GM23338 (cell line): ENCODE measurements at places on chromosomes 16 and 17. TPM values are rescaled to one million over a fixed set of nuclear protein-coding genes. Genes with fewer than 3 reads are reported as not detected.

Gene CNGB1
- not detected in 2 replicates for polyA plus RNA-seq

Gene DYNLRB2
- polyA plus RNA-seq, result not detected in 2 replicates

Gene ALOXE3
- 0.27 TPM in 1 of 2 replicates, not detected in the other for polyA plus RNA-seq

Gene IL17C
- 2.3 and 3.9 TPM in 2 replicates for polyA plus RNA-seq

Gene RNPS1
- polyA plus RNA-seq, result 298 and 315 TPM in 2 replicates

Gene CDH1
- polyA plus RNA-seq, result 58.1 and 64.1 TPM in 2 replicates

DNA sequence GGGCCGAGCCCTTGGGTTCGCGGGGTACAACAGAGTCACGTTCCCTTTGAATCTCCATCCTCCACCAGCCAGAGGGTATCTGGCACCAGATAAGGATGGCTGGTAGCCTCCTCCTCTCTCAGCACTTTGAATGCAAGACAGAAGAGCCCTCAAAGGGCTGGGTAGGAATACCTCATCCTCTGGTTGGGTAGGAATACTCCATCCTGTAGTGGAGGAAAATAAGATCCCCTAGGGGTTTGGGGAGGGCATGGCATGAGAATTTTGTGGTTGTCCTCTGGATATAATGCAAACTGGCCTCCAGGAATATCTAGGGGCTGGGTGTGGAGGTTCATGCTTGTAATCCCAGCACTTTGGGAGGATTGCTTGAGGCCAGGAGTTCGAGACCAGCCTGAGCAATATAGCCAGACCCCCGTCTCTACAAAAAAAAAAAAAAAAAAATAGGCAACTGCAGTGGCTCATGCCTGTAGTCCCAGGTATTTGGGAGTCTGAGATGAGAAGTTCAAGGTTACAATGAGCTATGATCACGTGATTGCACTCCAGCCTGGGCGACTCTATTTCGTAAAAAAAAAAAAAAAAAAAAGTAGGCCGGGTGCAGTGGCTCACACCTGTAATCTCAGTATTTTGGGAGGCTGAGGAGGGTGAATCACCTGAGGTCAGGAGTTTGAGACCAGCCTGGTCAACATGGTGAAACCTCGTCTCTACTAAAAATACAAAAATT lies 2.7 kb downstream of the IGFBP4 start:
- peak; percentile 51 for DNase-seq

- no peak for DNase-seq
These were observed 77.2 kb downstream of the C17orf67 start for GRCh38 chr17:56756536-56756935.

GRCh38 chr17:73770115-73770848 lies 126.0 kb upstream of the SDK2 start:
- no peak for DNase-seq

DNA sequence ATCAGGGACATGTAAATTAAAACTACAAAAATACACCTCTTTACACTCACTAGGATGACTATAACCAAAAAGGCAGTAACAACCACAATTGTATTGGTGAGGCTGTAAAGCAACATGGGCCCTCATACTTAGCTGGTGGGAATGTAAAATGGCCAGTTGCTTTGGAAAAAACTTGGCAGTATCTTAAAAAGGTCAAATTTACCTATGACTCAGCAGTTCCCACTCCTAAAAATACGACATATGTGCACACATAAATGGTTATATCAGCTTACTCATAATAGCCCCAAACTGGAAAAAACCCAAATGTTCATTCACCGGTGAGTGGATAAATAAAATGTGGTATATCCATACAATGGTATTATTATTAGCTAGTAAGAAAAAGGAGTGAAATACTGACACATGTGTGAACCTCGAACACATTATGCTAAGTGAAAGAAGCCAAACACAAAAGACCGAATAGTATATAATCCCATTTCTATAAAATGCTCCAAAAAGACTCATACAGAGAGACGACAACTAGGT lies 391.4 kb downstream of the NPIPA8 start:
- no peak for DNase-seq

DNA sequence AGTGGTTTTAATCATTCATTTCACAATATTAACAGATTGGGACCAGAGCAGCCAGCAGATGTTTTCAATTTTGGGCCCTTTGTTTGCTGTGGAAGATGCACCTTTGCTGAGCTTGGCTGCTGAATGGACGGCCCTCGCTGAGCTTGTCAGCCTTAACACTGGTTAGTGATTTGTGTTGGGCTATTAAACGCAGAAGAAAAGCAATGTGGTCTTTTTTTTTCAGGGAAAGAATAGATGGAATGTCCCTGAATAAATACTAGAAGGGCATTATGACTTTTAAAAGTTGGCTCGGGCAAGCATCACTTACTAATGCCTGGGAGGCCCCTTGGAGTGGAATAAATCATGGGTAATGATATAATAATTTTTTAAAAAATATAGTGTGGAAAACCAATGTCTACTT lies 297.0 kb downstream of the MAP2K6 start:
- no peak for DNase-seq

GRCh38 chr16:67161595-67162058 lies 1.9 kb downstream of the FBXL8 start:
- no peak for DNase-seq

DNA sequence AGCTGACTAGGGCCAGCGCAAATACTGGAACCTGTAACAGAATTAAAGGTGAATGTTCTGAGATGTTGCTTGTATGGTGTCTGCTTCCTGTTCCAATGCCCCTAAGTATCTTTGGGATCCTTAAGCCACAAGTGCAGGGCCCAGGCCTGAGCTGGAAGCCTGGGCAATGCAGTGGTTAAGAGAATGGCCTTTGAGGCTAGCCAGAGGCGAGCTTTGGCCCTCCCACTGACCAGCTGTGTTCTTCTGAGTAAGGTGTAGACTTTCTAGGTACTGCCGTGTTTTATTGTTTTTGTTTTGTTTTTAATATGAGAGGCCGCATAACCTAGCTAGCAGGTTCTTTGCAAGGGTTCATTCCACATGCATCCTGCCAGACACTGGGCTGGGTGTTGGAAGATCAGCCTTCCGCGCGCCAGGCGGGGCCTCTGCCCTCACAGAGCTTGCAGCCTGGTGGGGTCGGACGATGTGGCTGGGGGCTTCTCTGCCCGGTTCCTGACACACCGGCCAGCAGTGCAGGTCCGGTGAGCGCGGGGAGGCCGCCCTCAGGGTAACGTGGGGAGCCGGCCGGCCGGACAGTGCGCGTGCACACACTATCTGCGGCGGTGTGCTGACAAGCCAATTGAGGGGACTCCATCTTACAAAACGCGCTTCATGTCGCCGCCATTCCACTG lies 551 bp upstream of the MLX start:
- no peak for DNase-seq

DNA sequence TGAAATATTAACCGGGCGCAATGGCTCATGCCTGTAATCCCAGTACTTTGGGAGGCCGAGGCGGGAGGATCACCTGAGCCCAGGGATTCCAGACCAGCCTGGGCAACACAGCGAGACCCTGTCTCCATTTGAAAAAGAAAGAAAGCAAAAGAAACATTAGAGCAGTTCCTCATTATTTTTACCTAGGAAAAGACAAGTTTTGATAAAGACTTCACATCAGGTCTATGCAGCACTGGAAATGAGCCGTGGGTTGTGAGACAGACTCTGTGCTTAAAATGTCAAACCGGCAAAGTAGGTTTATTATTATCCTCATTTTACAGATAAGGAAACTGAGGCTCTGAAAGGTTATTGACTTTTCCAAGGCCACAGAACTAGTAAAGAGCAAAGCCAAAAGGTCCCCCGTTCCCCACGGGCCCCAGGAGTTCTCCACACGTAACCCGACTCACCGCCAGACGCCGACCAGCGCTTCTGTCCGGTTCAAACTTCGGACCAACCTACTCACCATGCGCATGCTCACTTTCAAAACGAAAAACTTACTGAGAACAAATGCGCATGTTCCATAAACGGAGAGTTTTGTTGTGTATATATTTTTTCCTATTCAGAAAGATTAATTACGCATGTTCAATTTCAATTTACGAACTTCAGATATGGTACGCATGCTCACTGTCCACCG lies 356 bp downstream of the TUBD1 start:
- DNase-seq, result peak; percentile 9

GRCh38 chr16:64356267-64356666 lies 765.6 kb downstream of the CDH11 start:
- no peak for DNase-seq

DNA sequence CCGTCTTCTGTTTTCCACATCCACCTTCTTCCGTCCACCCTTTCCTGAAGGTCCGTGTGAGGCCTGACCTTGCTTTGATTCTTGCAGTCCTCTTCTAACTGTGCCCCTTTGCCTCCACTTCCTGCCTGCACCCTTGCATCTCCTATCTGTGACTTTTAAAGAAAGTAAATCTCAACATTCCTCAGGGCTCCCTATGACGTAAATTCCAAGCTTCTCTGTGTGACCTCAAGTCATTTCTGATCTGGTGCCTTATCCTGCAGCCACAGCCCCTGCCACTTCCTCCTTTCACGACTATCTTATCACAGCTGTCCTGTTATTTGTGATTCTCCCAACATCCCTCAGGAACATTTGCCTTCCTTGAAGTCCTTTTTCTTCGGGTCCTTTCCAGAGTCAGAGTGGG lies 520.5 kb downstream of the CDH13 start:
- no peak for DNase-seq

DNA sequence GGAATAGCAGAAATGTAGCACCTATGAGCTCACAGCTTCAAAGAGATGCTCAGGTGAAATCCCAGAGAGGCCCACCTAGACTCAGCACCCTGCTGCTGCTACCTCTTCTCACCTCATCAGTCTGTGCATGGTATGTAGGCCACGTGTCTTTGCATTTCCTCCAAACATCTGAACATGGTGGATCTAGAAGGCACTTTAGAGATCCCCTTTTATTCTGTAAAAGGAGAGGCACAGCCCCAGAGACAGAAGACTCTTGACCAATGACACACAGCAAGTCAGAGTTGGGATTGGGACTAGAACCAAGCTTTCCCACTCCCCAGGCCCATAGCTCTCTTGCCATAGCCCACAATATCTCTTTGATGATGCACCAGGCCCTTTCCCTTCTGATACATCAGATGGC lies 19.4 kb upstream of the NKD1 start:
- DNase-seq, result no peak

DNA sequence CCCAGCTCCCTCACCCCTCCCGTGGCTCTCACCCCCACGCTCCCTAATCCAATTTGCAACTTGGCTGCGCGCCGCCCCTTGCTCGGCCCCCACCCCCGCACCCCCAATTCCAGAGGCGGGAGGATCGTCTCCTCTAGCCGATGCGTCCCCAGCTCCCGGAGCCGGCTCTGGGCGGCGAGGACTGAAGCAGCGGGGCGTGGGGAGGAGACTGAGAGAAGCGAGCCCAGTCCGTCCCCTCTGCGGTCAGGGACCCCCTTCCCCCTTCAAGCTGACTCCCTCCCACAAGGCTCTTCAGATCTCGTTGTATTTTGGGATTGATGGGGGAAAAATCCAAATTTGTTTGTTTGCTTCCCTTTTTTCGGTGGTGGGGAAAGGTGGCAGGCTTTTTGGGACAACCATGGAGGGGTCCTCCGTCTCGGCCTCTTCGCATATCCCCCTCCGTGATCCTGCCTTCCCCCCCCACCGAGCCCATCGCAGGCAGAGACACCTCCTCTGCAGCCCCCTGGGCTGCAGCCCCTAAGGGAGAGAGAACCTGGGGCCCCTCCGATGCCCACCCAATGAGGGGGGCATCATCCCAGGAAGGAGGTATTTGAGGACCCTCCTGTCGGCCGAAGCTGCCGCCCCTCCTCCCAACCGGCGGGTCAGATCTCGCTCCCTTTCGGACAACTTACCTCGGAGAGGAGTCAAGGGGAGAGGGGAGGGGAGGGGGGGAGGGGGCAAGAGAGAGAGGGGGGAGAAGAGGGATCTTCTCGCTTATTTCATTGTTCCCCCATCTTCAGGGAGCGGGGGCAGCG lies 466 bp downstream of the NEUROD2 start:
- peak; percentile 77 for DNase-seq

GRCh38 chr17:77382356-77382911 lies 241.7 kb downstream of the SEC14L1 start:
- no peak for DNase-seq

DNA sequence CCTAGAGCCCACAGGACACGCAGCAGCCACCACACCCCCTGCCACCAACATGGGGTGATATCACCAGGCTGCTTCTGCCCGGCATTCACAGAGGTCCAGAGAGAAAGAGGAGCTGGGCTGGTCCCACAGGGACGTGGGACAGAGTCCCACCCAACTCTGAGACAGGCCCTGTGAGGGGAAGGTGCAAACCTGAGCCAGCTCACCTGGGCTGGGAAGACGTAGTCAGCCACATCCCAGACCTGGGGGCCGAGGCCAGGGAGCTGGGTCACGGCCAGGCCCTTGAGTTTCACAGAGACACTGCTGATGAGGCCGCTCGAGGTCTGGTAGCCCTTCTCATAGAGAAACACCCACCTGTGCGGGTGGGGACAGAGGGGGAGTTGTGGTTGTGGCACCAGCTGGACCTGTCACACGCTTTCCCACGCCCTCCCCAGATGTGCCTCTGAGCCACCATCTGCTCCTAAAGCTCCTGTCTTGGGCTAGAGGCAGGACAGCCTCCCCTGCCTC lies 11.2 kb downstream of the P2RX1 start:
- DNase-seq, result no peak

GRCh38 chr17:44352828-44353671 lies 7.9 kb downstream of the GRN start:
- DNase-seq, result no peak

DNA sequence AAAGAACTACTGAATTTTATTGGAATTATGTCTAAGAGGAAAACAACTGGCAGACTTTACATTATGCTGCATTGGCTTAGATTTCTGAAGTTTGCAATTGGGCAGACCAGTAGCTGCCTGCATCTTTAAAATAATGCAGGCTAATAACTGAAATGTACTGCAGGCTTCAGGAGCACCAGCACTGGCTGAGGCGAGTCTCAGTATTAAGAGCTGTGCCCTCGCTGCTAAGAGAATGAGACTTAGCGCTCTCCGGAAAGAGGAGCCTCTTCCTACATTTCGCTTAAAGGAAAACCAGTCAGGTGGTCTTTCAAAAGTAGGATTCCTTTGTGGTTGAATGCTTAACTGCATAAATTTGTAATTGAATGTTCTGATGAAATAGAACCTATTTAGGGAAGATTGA lies 885 bp downstream of the CNTNAP4 start:
- DNase-seq, result no peak

DNA sequence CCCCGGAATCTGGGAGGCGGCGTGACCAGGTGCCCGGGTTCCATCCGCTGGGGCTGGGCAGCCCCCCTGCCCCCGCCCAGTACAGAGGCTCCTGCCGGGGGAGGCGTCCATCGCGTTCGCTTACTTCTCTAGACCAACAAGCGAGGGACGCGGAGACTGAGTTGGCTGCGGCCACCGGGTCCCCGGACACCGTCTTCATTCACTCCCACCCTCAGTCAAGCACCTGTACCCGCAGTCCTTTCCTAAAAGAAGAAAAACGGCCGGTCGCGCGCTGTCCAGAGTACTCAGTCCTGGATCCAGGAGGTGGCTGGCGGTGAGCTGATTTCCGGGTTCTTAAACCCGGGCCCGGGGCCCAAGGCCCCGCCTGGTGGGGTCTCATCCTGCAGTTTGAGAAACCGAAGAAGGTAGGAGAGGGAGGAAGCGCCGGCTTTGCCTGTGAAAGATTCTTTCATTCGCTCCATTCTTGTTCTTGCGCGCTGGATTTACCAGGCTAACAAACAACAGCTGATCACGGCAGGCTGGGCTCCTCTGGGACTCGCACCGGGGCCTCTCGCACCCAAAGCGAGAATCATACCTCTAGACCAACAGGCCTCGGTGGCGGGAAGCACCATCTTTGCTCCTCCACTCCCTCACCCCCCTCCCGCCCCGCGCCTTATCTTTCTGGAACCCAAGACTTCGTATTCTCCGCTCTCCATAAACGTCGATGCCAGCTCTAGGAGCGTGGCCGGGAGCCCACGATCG lies 17.4 kb upstream of the OR1F1 start:
- peak; percentile 87 for DNase-seq
